Urinary bladder (tissue), 4 donors: ENCODE measurements at places on chromosomes 1 and 21. TPM values are rescaled to one million over a fixed set of nuclear protein-coding genes. Genes with fewer than 3 reads are reported as not detected.

DNA sequence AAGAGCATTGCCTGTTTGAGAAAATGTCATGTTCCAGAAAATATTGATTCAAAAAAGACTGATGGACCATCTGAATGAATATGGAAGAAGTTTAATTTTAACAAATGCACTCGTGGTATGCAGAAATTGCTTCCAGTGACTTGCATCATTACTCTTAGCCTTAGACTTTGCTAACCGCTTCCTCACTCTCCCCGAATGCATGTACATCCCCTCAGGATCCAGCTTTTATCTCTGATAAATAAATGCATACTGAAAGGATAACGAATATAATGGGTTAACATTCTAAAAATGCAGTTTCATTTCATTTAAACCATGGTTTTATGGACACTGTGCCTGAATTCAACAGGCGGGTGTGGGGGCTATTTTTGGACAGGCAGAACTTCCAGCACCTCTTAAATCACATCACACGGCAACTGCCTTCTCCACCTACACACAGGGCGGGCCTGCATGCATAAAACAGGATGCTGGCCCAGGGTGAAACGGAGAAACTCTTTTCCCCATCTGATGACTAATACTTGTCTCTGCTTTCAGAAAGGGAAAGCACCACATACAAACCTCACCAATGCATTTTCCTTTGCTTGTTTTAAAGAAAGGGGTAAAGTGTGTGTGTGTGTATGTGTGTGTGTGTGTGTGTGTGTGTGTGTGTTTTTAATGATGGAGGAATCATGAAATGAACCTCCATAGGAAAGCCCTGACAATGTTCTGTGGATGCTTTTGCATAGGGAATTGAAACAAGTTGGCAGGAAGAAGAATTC is 48.7 kb downstream of the SPAG17 start:
- no peak for DNase-seq

- DNase-seq = no peak
These were observed 110.7 kb downstream of the ROR1 start for GRCh38 chr1:63884486-63884885.

DNA sequence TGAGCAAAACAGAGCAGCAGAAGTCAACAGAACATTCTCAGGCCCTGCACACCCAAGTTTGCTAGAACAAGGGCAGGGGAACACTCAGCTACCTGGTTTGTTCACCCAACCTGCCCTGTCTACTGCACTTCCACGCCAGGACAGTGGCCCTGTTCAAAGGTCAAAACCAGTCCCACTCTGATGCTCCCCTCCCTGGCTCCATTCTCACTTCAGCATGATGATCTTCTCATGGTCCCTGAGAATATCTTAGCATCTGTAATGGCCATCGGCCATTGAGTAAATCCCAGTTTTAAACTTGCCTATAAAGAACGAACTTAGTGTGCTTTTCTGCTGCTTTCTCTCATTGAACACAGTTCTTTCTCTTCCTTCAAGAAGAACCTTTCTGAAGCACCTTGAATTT is 293.6 kb downstream of the SMYD3 start:
- DNase-seq = no peak

- DNase-seq = no peak
These were observed 39.8 kb downstream of the COL6A1 start for GRCh38 chr21:46021398-46021797.

DNA sequence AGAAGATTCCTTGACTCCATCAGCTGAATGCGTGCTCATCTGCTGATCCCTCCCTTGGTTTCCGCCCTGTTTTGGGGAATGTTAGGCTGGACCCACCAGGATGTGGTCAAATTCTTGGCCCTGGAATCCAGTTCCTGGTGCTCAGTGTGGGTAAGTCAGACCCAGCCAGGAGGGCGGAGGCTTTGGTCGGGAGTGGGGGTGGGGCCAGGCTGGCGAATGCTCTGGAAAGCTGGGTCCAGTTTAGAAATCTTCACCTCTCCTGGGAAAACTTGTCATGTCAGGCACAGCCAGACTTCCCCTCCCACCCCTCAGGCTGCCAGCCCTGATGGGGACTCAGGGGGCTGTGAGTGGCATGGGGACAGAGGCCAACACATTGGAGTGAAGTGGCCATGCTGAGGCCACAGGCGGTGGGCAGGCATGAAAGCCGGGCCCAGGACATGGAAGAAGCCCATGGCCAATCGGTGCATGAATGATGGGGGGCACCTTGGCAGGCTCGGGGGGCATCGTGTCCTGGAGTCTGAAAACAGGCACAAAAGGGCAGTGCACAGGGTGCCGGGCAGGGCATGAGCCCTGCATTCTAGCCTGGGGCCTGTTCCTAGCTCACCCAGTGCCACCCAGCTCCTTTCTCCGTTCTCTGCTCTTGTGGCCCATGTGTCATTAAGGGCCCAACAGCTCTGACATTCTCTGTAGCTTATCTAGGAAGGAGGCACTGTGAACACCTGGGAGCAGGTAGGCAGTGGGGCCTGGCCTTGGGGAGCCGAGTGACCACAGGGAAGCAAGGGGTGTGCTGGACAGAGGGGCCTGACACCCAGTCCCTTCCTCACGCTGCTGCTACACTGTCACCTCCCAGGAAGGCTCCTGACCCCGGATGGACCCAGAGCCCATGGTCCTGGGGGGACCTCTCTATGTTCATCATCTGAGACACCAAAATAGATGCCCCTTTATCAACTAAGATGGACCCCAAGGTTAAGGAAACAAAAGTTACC is 14.6 kb upstream of the PADI1 start:
- DNase-seq = no peak

- DNase-seq = no peak
These were observed 33.3 kb downstream of the LDLRAD1 start for GRCh38 chr1:53984726-53985125.

- DNase-seq = peak; percentile 76
These were observed at the start of gene RGS4 for GRCh38 chr1:163069142-163069541. RGS4 (plus strand) TSS chr1:163069361; CDS start chr1:163069485, 124 bp downstream.

DNA sequence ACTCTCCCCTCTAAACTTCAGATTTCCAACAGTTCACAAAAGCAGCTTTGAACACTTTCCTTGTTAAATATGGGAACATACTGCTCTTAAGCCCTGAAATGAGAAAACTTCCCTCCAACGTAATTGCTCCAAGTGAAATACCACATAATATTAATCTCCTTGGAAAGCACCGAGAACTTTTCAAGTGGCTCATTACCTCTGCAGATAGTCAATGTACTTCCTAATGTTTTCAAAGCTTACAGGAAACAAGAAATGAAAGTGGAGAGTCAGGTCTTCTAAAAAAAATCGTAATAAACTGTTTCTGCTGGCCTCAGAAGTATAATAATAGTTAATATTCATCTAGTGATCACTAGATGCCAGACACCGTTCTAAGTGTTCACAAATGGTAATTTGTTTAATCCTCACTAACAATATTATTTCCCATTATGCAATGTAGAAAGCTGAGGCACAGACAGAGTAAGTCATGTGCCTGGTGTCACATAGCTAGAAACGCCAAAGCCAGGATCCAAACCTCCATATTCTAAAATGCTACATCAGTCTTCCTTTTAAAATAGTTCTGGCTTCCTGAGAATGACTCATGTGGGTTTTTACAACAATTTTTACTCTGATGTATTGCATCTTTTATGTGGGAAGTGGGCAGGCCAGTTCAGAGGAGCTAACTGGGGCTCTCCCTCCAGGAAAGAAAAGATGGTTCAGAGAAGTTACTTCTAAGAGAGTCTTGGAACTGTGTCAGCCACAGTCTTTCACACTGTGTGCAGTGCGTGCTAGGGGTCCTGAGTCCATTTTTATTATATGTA is 177.2 kb downstream of the PLPPR4 start:
- no peak for DNase-seq

GRCh38 chr1:182615468-182616129 is 11.4 kb upstream of the RGS16 start:
- DNase-seq = no peak

- DNase-seq = no peak
These were observed 23.2 kb upstream of the QSOX1 start for GRCh38 chr1:180131510-180131909.

DNA sequence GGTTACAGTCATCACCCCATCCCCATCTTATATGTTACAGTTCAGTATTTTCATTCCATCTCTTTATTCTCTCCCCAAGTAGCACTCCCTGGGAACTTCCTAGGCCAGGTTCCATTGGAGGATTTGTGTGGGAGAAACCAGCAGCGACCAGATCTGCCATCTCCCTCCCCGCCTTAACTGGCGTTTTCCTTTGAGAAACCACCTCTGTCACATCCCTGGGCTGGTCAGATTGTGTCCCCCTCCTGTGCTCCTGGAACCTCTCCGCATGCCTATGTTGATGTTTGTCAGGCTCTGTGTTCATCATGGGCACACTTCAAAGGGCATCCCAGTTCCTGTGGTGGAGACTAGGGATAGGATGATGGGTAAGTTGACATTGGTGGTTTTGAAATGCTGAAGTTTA is 126.4 kb downstream of the KIAA0319L start:
- no peak for DNase-seq

- peak; percentile 50 for DNase-seq
These were observed 17.8 kb downstream of the PKNOX1 start for GRCh38 chr21:42991992-42992740.

DNA sequence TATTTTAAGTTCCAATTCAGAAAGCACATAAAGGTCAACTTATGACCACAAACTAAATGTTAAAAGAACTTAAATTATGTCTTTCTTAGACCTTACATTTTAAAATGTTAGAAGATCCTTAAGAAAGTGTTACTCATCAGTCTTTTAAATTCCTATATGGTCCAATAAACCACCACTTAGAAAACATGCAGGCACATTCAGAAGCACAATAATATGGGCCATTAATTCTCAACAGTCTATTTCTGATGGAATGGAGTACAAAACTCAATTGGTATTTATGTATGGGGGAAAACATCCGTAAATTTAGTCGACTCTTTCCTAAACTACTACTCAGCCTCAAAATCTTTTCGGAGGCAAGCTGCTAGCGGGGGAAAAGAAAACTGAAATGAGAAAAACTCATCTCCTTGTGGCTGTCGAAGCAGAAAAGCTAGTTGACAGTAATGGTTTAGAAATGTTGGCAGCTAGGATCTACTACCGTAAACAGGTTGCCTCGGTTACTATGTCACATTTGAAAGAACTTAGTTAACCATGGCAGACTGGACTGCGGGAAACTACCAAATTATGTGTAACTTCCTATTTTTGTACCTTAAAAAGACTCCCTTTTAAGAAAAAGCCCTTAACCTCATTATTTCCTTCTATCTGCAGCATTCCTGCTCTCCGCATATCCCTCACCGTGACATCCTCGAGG is 1.0 kb downstream of the TRMT1L start:
- no peak for DNase-seq

DNA sequence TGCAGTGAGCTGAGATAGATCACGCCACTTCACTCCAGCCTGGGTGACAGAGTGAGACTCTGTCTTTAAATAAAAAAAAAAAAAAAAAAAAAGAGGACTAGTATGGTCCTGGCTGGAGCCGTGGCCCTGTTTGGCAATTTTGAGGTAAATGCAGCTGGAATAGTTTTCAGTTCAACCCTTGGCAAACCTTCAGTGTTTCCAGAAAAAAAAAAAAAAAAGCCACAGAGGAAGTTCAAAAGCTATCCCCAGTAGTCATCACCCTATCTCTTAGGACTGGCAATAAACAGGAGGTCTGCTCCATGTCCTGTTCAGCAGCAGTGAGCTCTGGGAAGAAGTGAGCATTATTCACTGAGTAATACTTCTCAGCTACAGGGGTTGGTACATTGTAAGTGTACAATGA is 56.8 kb upstream of the ERRFI1 start:
- no peak for DNase-seq

- DNase-seq = no peak
These were observed 437.7 kb upstream of the KAZN start for GRCh38 chr1:14160781-14161180.

GRCh38 chr21:46336603-46337002 is 12.6 kb downstream of the PCNT start:
- DNase-seq = no peak

- DNase-seq = no peak
These were observed 100.4 kb downstream of the GALNT2 start for GRCh38 chr1:230167419-230167852.

- no peak for DNase-seq
These were observed 3.7 kb upstream of the SHISAL2A start for GRCh38 chr1:52629325-52629643.

GRCh38 chr1:97457446-97458089 is 463.3 kb downstream of the DPYD start:
- peak; percentile 8 for DNase-seq

DNA sequence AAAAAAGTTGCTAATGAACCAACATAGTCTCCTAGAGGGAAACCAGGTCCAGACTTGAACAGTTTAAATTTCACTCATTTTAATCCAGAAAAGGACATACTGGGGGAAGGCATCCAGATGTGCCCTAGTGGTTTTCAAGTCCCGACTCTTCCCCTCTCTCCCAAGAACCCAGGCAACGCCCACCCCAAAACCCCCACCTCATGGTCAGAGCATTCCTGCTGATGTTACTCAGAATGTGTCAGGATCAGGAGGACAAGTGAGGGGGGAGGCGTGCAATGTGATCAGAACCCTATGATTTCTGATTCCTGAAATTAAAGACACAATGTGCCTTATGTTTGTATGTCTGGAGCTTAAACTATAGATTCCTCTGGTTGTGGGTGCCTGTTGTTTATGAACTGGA is 1.6 kb upstream of the CTSK start:
- DNase-seq = no peak

DNA sequence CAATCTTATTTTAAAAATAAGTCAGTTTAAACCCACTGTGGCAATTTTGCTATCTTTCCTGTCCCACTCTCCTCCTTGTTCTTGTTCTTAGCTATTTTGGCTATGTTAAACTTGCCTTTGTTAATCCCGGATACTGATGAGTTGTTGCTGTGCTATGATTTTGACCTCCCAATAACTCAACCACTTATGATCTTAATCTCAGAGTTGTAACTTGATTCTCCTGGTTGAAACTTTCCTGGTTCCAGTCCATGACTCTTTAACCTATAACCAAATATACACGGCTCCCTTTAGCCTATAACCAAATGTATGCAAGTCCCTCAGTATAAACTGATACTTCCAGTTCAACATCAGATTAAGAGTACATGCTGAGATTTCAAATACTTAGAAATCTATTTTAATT is 15.6 kb upstream of the ACADM start:
- no peak for DNase-seq

GCSAML gene
- total RNA-seq = 1.1 TPM

GSTM1 gene
- total RNA-seq = not detected

NPL gene
- total RNA-seq = 10.5 TPM

SDF4 gene
- total RNA-seq = 36.7 TPM
